NCI-H524 (cell line): ENCODE measurements at places on chromosomes 7 and 10.

DNA sequence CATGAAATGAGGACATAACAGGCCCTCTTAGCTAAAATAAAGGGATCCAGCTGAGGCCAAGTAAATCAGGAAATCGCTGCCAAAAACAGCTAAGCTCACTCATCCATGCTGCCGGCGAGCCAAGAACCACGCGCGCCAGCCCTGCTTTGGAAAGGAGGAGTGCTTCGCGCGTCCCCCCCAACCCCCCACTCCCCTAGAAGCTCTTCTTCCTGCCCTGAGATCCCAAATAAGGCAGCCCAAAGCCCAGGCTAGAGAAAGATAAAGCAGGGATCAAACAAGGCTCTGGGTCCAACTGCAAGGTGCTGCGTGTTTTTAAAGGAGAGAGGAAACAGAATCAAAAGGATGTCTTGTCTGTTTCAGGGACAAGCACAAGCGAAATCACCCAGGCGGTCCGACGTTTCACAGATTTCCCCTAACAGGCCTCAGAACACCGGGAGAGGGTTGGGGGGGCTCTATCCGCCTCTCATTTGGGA, 168.3 kb upstream of the AUTS2 start:
- DNase-seq: no peak

DNA sequence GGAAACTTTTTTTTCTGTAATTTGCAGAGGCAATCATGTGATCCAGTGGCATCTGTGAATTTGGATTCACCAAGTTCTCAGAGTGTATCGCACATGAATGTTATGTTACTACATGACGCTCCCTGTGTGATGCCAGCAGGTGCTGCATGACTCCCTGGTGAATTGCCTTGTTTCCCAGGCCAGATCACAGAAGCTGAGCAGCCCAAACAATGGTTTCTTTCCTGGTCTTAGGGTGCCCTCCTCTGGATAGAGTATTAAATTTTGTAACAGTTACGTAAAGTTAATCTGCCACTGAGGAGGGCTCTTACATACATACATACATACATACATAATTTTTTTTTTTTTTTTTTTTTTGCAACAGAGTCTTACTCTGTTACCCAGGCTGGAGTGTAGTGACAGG, 3.6 kb downstream of the ZSCAN21 start:
- DNase-seq: peak; percentile 41

DNA sequence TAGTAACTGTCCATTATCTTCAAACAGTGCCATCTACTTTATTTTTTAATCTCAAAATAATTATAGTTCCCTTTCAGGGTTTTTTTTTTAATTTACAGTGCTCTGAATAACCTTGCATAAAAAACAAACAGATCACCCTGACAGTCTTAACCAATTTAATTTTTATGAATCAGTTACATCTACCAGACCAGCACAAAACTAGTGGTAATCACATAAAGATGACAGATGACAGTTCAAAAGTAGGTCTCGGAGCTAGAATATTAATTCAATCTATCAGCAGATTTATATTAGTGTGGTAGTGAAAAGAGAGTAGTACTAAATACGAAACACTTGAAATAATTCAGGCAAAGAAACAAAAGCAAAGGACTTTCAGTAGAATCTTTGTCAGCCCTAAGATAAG, 53.9 kb downstream of the COL28A1 start:
- DNase-seq: no peak

GRCh38 chr7:128162666-128163065, 78.4 kb upstream of the LEP start:
- DNase-seq: no peak

GRCh38 chr10:44008917-44009709, 360.4 kb upstream of the ZNF32 start:
- no peak for DNase-seq

DNA sequence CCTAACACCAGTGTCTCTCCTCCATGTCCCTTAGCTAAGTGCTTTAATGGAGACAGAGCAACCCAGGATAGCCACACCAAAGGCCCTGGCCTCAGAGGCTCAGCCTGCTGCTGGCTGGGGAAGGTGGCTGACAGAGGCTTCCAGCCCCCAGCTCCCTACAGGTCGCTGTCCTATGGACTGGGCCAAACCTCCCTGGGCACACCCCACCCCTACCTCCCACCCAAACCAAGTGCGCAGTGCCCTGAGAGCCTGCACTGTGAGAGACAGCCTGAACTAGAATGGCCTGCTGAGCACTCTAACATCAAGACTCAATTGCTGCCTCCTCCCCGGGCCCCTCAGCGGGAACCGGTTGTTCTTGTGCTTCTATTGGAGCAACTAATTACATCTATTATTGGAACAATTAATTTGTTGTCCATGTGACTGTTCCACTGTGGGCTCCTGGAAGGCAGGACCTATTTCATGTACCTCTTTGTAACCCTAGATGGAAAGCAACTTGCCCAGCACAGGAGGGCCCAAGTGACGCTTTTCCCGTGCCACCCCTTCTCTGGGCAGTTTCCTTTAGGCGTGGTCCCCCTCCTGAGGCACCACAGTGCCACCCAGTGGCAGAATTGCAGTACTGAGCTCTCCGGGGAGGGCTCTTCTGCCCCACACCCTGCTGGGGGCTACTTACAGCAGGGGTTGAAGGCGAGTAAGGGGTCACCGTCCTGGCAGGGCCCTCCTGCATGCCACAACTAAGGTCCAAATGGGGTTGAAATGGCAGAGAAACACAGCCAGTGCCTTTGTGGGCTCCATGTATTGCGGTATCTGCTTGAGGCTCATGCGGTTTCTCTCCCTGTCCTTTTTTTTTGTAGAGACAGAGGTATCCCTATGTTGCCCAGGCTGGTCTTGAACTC, 63.7 kb upstream of the WAPL start:
- peak; percentile 13 for DNase-seq

DNA sequence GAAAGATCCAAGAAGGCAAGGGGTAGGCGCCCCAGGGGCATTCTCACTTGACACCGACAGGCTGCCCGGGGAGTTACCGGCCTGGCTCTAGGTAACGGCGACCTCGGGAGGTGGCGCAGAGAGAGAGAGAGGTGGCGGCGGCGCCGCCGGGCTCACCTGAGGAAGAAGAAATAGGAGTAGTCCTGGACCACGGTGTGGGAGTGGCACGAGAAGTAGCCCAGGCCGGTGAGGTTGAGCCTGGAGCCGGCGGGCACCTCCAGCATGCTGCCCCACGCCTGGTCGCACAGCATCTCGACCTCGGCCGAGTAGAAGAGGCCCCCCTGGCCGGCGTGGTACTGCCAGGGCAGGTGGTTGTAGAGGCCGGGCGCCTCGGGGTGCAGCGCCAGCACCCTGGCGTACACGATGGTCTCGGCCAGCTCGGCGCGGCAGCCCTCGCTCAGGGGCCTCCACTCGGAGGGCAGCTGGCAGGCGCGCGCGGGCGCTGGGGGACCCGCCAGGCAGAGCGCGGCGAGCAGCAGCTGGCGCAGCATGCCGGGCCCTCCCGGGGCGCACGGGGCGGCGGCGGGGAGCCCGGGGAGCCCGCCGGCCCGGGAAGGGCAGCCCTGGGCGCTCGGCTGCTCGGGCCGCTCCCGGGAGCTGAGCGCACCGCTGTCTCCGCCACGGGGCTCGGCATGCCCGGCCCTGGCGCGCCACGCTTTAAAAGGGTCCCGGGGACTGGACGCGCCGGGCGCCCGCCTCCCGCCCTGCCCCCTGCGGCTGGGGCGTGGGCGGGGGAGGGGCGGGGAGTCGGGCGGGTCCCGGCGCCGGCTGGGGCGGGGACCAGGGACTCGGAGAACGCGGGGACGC, at the start of gene CCDC3:
CCDC3 (minus strand) TSS at position 673 of the 846 bp plus-strand sequence; CDS start at position 530, 143 bp downstream.
- peak; percentile 45 for DNase-seq

DNA sequence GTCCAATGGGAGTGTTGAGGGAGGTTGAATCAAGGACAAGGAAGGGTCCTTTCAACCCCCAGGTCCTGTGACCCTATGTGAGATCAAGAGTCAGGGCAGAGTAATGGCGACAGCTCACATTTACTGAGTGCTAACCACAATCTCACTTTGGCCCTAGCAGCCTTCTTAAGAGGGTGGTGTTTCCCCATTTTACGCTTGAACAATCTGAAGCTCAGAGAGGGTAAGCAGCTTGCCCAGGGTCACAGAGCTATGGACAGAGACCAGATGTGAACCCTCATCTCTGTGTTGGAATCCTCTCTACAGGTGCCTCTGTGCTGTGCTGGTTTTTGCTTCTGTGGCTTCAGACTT, 102.0 kb downstream of the GRK5 start:
- no peak for DNase-seq

DNA sequence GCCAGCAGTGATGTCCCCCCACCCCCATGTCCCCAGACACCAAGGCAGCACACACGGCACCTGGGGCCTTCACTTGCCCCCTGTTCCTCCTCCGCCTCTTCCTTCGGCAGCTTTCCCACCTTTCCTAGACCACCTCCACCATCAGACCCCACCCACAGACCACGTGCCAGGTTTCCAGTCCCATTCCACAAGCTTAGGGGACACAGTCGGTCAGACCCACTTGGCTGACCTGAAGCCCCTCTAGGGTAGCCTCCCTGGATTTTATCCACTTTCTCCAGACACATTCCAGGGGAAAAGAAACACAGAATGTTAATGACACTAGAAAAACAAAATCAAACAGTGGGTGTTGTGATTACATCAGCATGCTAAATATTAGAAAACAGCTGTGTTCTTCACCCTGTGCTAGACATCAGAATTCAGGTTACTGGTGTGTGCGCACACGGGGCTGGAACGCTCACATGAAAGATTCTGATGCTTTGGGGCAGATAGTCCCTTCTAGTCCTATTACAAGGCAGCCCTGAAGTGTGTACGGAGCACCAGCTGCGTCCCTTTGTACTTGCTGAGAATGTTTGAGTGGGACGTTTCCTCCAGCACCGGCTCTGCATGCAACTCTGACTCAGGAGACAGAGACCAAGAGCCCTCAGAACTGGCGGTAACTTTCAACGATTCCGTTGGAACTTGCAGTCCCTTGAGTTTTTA, 75.5 kb upstream of the PPP2R2D start:
- no peak for DNase-seq

- no peak for DNase-seq
These were observed 22.2 kb downstream of the ENTPD7 start for GRCh38 chr10:99681553-99681952.

- no peak for DNase-seq
These were observed 5.1 kb downstream of the KAZALD1 start for GRCh38 chr10:101066896-101067355.

DNA sequence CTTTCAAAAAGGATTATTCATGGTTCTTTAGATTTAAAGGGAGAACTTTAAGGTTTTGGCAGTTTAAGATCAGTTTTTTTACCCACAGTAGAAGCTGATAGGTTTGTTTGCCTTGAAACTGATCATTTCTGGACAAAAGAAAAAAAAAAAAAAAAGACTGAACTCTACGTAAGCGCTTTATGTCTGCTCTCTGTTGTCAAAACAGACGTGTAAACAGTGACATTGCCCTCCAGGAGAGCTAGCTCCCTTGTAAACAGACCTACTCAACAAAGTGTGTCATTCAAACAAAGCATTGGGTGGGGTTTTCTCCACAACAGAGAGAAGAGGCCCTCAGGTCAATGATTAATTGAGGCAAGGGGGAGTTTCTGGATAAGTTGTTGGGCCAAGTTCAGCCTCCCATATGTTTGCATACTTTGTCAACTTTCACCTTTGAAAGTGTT, 568.1 kb upstream of the LRRN3 start:
- DNase-seq: peak; percentile 14

DNA sequence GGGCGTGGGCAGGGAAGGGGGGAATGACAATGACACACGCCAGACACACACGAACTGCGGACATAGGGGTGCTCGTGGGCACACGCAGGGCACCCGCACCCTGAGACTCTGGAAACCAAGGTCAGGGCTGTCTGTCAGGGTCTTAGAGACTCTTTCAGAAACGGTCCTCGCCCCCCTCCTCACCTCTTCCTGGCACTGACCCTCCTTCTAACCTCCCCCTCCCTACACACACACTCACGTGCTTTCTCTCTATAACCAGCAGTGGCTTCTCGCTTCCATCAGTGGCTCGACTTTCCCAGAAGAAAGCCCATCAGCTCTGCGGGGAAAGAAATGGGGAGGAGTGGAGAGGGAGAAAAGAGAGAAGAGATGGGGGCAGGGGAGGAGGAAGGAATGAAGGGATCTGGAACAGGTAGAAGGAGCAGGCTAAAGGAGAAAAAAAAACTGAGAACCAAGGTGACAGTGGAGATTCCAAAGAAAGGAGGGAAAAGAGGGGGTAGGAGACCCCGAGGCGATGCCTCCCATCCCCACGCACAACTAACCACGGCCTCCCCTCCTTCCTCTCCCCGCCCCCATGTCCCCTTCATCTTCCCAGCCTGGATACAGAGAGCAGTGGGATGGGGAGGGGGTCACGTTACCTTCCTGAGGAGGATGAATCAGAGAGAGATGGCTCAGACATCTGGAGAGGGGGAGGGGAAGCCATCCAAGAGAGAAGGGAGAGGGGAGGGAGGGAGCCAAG, 1.7 kb upstream of the VGF start:
- DNase-seq: peak; percentile 88

DNA sequence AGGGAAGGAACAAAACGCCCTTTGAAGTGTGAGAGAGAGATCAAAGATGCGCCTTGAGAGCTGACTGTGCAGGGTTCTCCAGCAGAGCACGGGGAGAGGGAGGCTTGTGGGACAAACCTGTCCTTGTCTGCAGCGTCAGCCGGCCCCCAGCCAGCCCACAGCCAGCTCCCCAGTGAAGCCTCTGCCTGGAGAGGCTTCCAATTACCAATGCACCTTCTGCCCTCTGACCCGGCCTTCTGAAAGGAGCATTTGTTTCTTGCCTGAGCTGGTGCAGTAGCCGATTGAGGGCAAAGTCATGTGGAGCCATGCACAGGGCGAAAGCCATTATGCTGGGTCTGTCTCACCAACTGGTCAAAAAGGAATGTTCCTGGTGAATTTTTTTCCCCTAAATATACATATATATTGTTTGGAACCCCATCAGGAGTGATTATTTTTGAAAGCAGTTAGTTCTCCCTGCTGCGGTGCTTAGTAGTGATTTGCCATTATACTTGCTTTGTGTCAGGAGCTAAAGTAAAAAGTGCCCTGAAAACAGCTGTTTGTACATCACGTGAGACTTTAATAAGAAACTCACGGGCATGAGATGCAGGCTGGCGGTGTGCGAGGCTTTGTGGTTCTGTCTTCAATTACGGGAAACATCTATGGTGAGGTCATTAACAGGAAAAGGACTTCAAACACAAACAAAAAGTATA, 268.6 kb downstream of the KLF6 start:
- DNase-seq: no peak

DNA sequence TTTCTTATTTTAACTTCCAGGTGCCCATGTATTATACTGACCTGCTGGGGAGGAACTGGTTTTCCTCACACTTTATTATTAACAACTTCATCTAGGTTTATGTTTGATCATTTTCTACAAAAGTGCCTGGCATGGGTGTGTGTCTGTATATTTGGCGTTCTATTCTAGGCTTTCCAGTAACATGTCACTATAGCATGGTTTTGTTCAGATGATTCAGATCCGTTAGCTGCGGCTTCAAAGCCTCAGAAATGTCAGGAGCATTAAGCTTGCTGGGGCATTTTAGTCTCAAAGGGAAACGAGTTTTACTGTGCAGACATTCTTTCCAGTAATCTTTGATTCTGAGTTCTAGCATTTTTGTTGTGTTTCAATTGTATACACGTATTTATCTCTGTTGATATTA, 2.3 kb downstream of the INPP5A start:
- DNase-seq: no peak

DNA sequence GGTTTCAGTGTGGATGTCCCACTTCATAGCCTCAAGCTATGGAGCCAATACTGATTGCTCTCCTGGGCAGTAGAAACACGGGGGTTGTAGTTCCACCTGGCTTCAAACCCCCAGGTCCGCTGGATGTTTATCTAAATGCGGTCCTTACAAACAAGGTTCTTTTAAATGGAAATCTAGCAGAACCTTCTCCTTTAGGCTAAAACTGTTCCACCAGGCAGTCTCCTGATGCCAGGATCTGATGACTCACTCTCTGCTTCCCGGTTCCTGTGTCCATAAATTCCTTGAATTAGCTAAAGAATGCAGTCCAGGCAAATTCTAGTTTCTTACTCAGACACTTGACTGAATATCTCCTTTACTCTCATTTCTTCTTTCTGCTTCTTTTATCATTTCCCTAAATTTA, 108.4 kb upstream of the FAM3C start:
- DNase-seq: no peak
